ENCODE measurements at places on chromosomes 6 and 20.
A peak's percentile ranks its signal among the peaks of the same experiment; 100 is the strongest.

- DNase-seq = peak; percentile 33
These were observed 34.3 kb downstream of the LRRC1 start for GRCh38 chr6:53828966-53829697.

GRCh38 chr6:90691823-90692222, 105.0 kb upstream of the MAP3K7 start:
- no peak for DNase-seq

DNA sequence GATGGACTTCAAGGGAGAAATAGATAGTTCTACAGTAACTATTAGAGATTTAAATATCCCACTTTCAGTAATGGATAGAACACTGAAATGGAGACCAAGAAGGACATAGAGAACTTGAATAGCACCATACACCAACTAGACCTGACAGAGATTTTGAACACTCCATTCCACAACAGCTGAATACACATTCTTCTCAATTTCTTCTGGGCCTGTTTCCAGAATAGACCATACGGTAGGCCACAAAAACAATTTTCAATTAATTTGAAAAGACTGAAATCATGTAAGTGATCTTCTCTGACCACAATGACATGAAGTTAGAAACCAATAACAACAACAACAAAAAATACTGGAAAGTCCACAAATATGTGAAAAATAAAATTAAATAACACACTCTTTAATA, 979.1 kb upstream of the FLRT3 start:
- no peak for DNase-seq

DNA sequence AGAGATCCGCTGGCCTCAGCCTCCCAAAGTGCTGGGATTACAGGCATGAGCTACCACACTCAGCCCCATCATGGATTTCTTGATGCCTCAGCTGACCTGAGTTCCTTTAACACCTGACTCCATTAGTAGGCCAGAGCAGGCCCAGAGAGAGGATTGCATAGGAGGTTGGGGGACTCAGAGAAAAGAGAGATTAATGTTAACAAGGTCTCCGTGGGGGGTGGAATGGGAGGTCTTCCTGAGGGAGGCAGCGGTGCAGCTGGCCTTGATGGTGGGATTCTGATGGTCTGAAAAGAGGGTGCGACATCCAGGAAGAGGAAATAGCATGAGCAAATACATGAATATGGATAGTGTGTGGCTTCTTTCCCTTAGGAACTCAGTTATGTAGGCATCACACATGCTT, 9.9 kb downstream of the SGK2 start:
- no peak for DNase-seq

- DNase-seq = no peak
These were observed 73.0 kb downstream of the RREB1 start for GRCh38 chr6:7180751-7181150.

- DNase-seq = no peak
These were observed 184.2 kb downstream of the PLCB4 start for GRCh38 chr20:9253006-9253539.

GRCh38 chr6:24537771-24538385, 43.1 kb downstream of the ALDH5A1 start:
- no peak for DNase-seq

DNA sequence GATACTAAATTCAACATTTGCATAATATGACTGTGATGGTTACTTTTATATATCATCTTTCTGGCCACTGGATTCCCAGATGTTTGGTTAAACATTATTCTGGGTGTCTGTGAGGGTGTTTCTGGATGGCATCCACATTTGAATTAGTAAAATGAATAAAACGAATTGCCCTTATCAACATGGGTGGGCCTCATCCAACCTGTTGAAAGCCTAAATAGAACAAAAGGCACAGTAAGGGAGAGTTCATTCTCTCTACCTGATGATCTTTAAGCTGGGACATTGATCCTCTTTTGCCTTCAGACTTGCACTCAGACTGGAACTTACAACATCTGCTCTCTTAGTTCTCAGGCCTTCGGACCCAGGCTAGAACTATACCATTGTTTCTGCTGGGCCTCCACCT, 57.6 kb downstream of the CD24 start:
- no peak for DNase-seq

DNA sequence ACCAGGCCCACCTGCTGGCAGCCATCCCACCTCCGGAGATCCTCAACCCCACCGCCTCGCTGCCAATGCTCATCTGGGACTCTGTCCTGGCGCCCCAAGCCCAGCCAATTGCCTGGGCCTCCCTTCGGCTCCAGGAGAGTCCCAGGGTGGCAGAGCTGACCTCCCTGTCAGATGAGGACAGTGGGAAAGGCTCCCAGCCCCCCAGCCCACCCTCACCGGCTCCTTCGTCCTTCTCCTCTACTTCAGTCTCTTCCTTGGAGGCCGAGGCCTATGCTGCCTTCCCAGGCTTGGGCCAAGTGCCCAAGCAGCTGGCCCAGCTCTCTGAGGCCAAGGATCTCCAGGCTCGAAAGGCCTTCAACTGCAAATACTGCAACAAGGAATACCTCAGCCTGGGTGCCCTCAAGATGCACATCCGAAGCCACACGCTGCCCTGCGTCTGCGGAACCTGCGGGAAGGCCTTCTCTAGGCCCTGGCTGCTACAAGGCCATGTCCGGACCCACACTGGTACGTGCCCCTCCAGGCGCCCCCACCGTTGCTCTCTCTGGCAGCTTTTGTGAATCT, 1.1 kb downstream of the SNAI1 start:
- no peak for DNase-seq

DNA sequence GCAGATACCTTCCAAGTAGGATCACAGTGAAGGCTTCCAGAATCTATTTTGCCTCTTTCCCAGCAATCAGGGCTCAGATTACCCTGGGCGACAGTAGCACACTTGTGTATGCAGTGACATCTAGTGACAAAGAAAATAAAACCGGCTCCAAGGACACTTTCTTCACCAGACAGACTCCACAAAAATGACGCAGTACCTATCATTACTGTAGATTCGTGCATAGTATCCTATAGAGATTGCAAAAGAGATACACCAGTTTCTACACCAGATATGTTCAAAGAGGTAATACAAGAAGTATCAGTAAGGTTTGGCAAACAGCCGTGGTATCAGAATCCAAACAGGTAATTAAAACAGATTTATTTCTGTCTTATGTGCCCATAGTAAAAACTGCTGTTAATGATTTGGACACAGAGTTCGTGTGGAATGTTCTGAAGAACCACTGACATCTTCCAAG, 600.4 kb upstream of the JAG1 start:
- DNase-seq = peak; percentile 75

DNA sequence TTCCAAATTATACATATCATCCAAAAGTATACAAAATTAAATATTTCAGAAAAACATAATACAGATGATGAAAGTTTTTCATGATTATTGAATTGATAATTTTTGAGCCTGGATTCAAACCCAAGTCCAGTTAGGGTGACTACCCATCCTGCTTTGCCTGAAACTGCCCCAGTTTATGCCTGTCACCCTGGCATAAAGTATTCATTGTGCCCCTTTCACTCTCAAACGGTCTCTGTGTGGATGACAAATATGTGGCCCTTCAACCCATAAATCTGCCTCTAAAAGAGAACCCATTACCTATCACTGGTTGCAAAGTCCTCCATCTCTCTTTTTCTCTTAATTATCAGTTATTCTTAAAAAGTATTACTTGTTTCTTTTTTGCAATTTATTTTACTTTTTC, 553.7 kb upstream of the JARID2 start:
- DNase-seq = no peak

GRCh38 chr6:139760128-139760527, 385.7 kb upstream of the CITED2 start:
- DNase-seq = no peak

GRCh38 chr6:35031611-35032529, 109.3 kb downstream of the TCP11 start:
- peak; percentile 79 for DNase-seq

DNA sequence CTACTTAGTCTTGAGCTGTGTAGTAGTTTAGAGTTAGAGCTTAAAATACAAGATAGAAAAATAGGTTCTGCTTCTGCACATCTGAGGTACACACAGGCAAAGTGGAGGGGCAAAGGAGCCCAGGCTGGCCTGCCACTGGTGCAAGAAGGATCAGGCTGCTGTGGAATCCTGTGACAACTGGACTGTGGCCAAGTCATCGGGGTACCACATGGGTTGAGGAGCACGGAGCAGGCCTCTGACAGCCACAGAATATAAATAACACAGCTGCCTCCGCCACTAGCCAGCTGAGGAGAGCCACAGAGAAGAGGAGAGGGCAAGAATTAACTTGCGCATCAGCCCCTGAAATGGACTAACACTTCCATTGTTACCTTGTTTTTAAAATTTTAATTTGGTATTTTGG, 206.0 kb upstream of the MARCKS start:
- no peak for DNase-seq

DNA sequence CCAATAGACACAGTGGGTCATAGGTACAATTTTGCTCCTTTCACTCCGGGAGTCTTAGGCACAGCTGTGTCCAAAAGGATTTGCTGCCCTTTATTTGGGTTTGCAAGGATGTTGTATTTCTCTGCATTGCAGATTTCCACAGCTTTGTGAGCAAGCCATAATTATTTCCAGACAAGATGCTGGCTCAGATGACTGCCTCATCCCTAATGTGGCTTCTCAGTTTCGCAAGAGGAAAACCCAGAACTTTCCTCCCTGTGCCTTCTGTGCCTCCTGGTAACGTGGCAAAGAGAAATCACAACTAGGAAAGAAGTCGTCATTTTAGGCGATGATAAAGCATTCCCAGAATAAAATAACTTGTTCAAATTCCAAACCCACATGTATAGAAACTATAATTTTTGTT, 33.7 kb downstream of the FAM50B start:
- no peak for DNase-seq

- DNase-seq = no peak
These were observed 5.4 kb upstream of the PRDM1 start for GRCh38 chr6:106080763-106081095.

- DNase-seq = no peak
These were observed 123.7 kb downstream of the AKAP7 start for GRCh38 chr6:131258816-131259476.

DNA sequence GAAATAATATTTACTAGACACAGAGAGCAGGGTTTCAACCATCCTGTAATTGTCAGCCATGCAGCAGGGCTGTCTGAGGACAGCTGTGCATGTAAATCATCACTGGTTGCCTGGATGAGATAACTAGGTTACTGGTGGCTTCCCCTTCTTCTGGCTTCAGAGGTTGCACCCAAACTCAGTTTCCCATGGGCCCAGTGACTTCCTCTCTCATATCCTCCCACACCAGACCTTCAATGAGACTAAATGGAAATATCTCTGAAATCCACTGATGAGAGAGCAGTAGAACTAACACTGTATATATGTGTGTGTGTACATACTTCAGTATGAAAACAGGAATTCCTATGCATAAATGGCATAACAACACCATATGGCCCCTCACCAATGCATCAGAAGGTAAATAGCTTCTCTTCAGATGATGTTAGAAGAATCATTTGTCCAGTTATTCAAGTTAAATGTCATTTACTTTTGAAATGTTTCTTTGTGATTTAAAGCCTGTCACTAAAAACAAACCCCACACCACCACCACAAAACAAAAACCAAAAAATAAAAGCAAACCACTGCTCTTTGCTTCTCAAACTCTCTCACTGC, 51.0 kb upstream of the IL20RA start:
- DNase-seq = no peak

DNA sequence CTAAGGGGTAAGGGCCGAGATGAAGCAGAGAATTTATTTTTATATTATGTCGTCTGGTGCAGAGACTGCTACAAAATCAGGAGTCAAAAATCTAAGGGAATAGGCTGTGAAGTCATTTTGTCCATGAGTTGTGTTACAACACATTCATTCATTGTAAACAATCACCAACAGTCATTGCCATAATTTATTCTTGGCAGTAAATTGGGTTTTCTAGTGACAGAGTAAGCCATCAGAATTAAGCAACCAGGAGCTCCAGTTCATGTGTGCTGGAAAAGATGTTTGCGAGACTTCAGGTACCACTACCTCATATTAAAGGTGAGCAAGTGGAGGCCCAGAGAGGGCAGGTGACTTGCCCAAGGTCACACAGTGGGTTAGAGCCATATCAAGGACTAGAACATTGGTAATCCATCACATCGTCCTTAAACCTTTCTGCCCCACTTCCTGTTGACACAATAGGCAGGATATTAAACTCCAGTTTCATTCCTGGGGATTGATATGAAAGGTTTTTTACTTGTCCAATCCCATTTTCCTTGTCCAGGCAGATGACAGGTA, 46.0 kb downstream of the E2F3 start:
- no peak for DNase-seq

DNA sequence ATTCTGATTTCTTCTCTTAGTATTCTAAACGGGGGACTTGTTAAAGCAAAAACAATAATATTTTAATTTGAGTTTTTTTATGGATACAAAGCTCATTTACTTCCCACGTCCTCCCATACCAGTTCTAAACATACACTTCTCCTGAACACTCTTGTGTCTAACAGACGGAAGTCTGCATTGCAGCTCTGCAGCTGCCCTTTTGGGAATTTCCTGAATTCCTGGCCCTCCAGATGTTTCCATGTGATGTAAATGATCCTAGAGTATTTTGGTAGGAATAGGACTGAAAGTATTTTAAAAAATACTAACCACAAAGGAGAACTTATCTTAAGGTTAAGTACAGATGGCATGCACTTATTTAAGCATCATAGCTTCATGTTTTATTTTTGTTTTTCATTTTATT, 886.7 kb downstream of the TBC1D32 start:
- no peak for DNase-seq

DNA sequence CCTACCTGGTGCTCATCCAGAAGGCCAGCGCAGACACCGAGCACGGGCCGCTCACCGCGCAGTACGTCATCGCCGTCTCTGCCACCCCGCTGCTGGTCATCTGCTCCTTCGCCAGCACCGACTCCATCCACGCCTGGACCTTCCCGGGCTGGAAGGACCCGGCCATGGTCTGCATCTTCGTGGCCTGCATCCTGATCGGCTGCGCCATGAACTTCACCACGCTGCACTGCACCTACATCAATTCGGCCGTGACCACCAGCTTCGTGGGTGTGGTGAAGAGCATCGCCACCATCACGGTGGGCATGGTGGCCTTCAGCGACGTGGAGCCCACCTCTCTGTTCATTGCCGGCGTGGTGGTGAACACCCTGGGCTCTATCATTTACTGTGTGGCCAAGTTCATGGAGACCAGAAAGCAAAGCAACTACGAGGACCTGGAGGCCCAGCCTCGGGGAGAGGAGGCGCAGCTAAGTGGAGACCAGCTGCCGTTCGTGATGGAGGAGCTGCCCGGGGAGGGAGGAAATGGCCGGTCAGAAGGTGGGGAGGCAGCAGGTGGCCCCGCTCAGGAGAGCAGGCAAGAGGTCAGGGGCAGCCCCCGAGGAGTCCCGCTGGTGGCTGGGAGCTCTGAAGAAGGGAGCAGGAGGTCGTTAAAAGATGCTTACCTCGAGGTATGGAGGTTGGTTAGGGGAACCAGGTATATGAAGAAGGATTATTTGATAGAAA, 2.0 kb downstream of the SLC35D3 start:
- DNase-seq = no peak

- peak; percentile 15 for DNase-seq
These were observed 210.2 kb downstream of the TMEM200A start for GRCh38 chr6:130575971-130576370.

GRCh38 chr6:56890683-56891429, 64.1 kb upstream of the BEND6 start:
- DNase-seq = no peak

GRCh38 chr6:129312880-129313279, 397.1 kb downstream of the ARHGAP18 start:
- no peak for DNase-seq

All from HepG2 (cell line).